ENCODE measurements at places on chromosomes 2 and 18.

DNA sequence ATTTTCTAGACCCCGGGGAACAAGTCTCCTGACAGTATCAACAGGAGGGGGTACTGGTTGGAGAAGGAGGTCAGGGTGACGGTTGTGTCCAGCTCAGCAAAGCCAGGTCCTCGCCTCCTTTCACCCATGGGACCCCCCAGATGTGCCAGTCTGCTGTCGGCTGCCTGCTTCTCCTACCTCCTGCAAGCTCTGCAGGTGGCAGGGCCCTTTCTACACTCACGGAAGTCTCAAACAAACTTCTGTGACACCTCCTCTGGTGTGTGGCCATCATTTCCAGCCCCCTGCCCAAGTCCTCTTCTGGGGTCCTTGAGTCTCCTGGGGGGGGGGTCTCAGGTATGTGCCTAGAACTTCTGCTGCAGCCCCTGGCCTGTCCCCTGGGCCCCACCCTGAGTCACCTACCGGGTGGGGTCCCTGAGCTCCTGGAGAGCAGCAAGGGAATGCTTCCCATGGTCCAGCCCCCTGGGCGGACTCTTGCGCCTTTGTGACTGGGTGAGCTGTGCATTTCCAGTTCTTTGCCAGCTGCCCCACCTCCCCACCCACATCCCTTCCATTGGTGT is 12.8 kb downstream of the SH3RF3 start:
- DNase-seq, result no peak

GRCh38 chr2:134253804-134254203 is at the start of gene MGAT5:
Gene MGAT5 (plus strand): TSS chr2:134254072. CDS start chr2:134254404, 332 bp downstream.
- DNase-seq, result no peak

DNA sequence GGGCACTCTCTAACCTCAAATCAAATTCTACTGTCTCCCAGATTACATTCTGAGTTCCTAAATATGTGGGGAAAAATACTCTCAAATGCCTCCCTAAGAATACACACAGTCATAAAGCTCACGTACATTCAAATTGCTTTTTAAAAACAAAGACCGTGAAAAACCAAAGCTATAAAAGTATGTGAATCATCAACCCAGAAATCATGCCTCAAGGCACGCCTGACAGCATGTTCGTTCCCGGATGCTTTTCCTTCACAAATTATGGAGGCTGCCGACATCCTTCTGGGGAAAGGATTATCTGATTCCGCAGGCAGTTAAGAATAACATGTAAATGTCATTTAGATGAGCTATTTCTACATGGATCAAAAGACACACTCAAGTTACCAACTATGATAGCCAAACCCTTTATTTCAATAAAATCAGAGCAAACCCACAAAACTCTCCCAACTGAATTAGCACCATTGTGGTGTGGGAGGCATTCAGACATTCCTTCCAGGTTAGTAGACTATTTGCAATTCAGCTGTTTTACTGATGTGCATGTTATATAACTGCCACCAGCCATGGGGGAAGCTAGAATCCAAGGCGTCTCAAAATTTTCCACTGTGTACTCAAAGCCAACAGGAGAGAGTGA is 398.2 kb upstream of the TRIB2 start:
- DNase-seq, result no peak

- DNase-seq, result no peak
These were observed 49.4 kb downstream of the AGAP1 start for GRCh38 chr2:235543128-235543750.

DNA sequence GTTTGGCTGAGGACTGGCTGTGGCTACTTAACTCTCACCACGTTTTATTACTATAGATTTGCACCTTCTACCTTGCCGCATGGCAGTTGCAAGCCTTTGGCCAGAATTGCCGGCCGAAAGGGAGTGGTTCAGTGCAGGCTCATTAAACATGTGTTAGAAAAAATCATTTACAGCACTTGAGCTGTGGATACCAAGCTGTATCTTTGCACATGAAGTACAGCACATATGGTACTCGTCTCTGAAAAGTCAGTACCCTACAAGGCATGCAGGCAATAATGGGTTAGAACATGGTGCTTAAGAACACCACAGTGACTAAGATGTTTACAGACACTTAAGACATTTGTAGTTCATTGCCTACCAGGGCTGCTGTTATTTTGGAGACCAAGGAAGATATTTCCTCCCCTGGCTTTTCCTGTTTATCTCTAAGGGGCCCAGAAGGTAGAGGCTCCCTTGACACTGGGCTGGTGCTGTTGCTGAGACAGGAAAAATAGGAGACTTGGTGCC is 103.1 kb downstream of the ZNF532 start:
- no peak for DNase-seq

- no peak for DNase-seq
These were observed 45.8 kb downstream of the LAMA3 start for GRCh38 chr18:23735021-23735464.

DNA sequence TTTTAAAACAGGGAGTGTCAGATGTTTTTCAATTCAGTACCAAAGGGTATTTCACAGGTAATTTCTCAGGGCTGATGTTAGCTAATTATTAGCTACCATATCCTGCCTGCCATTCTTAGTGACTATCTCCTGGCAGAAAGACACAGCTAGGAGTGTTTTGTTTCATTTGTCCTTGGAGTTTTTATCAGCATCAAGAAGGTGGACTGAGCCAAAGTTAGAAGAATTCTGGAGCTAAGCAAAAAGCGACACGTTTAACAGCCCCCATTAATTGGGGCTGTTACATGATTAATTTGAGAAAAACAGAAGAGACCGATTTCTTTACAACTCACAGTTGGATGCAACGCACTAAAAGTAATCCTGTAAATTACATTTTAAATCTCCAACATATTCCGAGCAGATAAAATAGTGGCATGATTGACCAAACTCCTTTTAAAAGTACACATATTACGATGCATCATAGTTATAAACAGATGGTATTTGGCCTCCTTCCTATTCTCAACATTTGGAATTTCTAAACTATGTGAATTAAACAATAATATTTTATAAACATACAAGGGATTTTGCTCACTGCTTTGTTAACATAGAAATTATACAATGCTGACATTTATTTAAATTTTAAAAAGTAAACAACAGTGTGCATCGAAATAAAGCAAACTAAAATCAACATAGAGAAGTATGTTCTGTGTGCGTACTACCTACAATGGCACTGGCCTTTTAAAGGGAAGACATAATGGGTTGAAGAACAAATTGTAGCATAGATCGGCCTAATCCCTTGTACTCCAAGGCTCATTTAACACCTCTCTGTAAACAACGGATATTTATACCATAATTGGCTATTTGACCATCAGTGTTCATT is 585.1 kb downstream of the ZEB2 start:
- no peak for DNase-seq

DNA sequence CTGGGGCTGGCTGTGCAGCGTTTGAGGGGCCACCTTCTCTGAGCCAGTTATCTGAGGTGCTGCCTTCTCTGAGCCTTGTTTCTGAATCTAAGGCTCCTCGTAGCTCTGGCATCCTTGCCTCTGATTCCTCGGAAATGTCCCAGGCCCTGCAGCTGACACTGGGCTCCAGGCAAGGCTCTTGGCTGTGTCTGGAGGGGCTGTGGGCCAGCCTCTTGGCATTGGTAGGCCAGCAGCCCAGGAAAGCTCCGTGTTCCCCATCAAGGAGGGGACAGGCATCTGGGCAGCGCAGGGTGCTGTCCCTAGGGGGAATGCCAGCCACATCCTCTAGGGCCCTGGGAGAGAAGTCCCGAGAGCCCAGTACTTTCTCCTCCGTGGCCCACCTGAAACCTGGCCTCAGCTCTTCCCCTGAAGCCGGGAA is 40.7 kb upstream of the TAF1B start:
- no peak for DNase-seq

GRCh38 chr2:80001701-80002101 is 302.9 kb downstream of the LRRTM1 start:
- DNase-seq, result no peak

GRCh38 chr2:147575106-147575505 is 269.7 kb upstream of the ACVR2A start:
- no peak for DNase-seq

- DNase-seq, result no peak
These were observed 127.2 kb downstream of the FHOD3 start for GRCh38 chr18:36424741-36425142.

- no peak for DNase-seq
These were observed 60.7 kb upstream of the HDAC4 start for GRCh38 chr2:239461291-239462190.

- no peak for DNase-seq
These were observed 273.8 kb downstream of the AGPS start for GRCh38 chr2:177666408-177666807.

- DNase-seq, result no peak
These were observed 21.6 kb downstream of the MAP4K4 start for GRCh38 chr2:101718993-101719571.

Data from heart left ventricle (tissue), 16 donors.